Smooth muscle cell of bladder (primary cell): ENCODE measurements at places on chromosomes 11 and 22. TPM values are rescaled to one million over a fixed set of nuclear protein-coding genes. Genes with fewer than 3 reads are reported as not detected.

The SYT13 gene
- total RNA-seq: not detected in 2 replicates

The SYT12 gene
- total RNA-seq: 0.14 and 0.55 TPM in 2 replicates

The MALAT1 gene
- 9,122 and 13,115 TPM in 2 replicates for total RNA-seq

The DDX25 gene
- total RNA-seq: not detected in 2 replicates

The ATG13 gene
- total RNA-seq: 75.1 and 75.2 TPM in 2 replicates

The FIBP gene
- total RNA-seq: 160 and 205 TPM in 2 replicates

The SCUBE1 gene
- total RNA-seq: under 0.01 and 5.0 TPM in 2 replicates

The OR5M3 gene
- not detected in 2 replicates for total RNA-seq

The BMAL1 gene
- total RNA-seq: 9.2 and 12.5 TPM in 2 replicates

The NUDT22 gene
- 48.2 and 52.0 TPM in 2 replicates for total RNA-seq

The UCP3 gene
- total RNA-seq: 0.14 and 0.55 TPM in 2 replicates

The GUCY1A2 gene
- total RNA-seq: 0.14 and 0.28 TPM in 2 replicates

The HEPHL1 gene
- 0.14 TPM in 1 of 2 replicates, not detected in the other for total RNA-seq

The PANX2 gene
- total RNA-seq: 0.85 and 1.0 TPM in 2 replicates

The MS4A6A gene
- not detected in 2 replicates for total RNA-seq

The NXPE4 gene
- total RNA-seq: not detected in 2 replicates
